ENCODE measurements at places on chromosomes 2 and 18. TPM values are rescaled to one million over a fixed set of nuclear protein-coding genes. Genes with fewer than 3 reads are reported as not detected.

DNA sequence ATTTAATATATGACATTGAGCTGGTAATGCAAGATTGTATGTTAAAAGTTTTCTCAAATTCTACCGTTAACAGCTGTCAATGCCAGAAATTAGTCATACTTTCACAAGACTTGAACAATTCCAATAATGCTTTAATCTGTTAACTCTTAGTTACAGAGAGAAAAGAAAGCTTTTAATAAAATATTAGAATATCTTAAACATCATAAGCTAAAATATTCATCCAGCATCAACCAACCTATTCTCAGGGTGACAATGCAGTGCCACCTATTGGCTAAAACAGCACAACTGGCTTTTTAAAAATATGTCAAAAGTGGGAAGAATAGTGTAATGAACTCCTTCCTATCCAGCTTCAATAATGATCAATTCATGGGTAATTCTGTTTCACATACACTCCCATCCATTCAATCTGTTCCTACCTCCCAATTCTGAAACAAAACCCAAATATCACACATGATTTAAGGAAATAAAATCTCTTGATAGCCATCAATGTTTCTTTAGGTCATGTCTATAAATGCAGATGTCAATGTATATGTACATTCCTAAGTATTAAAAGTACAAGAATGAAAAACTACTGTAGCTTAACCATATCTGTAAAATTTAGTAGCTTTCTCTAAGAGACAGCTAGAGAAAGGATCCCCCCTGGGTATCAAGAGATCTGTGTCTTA lies 79.8 kb upstream of the CCDC141 start:
- no peak overlapping the region for H3K4me3 ChIP-seq
- H3K4me1 ChIP-seq, result no peaks in the 10 kb centered on the region

GRCh38 chr2:140814141-140814540 lies 1316.7 kb downstream of the LRP1B start:
- no peaks in the 10 kb centered on the region for H3K4me1 ChIP-seq
- no peaks in the 10 kb centered on the region for H3K36me3 ChIP-seq
- H3K27me3 ChIP-seq, result no peaks in the 10 kb centered on the region
- no peak overlapping the region for H3K4me3 ChIP-seq
- no peak overlapping the region for H3K27ac ChIP-seq

- H3K36me3 ChIP-seq, result no peaks in the 10 kb centered on the region
- H3K4me3 ChIP-seq, result no peak overlapping the region
- H3K27ac ChIP-seq, result no peak overlapping the region
- H3K27me3 ChIP-seq, result peaks cover 7% of the 10 kb centered on the region
- no peaks in the 10 kb centered on the region for H3K4me1 ChIP-seq
Measured at GRCh38 chr18:54743605-54743995, 84.7 kb upstream of the RAB27B start.

GRCh38 chr2:184004948-184005672 lies 593.2 kb upstream of the ZNF804A start:
- no peak overlapping the region for H3K4me3 ChIP-seq
- no peaks in the 10 kb centered on the region for H3K4me1 ChIP-seq
- no peak overlapping the region for H3K27ac ChIP-seq
- no peaks in the 10 kb centered on the region for H3K27me3 ChIP-seq
- H3K36me3 ChIP-seq, result no peaks in the 10 kb centered on the region

DNA sequence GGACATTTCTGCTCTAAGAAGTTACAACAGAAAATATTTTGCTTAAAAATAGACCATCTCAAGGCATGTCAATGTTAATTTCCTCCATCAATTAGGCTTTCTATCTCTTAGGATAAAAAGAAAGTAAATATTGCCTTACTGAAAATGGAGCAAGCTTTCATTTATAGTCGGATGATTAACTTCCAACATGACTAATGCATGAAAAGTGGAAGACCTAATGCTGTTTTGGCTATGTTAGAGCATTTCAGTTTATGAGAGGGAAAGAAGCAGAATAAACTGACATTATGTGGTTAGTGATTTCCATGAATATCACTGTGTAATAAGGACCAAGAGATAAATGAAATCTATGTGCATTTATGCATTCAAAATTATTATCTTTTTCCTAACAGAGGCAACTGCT lies 475.2 kb upstream of the UBE2E3 start:
- H3K27me3 ChIP-seq, result peaks cover 6% of the 10 kb centered on the region
- no peak overlapping the region for H3K4me3 ChIP-seq
- DNase-seq, result no peak

GRCh38 chr18:56003720-56004088 lies 415.7 kb upstream of the TCF4 start:
- DNase-seq, result no peak
- H3K36me3 ChIP-seq, result no peaks in the 10 kb centered on the region
- no peak overlapping the region for H3K27ac ChIP-seq

DNA sequence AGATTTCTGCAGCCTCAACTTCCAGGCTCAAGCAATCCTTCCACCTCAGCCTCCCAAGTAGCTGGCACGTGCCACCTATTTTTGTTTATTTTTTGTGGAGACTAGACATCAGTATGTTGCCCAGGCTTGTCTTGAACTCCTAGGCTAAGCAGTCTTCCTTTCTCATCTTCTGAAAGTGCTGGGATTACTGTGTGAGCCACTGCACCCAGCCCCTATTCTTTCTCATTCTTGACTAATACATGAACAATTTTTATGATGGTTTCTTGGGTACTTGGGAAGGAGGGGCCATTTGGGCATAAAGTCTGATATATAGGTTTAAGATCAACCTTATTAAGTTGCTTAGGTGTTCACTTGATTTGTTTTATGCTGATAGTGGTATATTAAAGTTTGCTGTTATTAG lies 26.2 kb downstream of the EPC2 start:
- peaks cover 69% of the 10 kb centered on the region for H3K4me1 ChIP-seq
- H3K4me3 ChIP-seq, result no peak overlapping the region
- peaks cover 15% of the 10 kb centered on the region for H3K36me3 ChIP-seq
- H3K27me3 ChIP-seq, result no peaks in the 10 kb centered on the region
- no peak overlapping the region for H3K27ac ChIP-seq
- no peak for DNase-seq

DNA sequence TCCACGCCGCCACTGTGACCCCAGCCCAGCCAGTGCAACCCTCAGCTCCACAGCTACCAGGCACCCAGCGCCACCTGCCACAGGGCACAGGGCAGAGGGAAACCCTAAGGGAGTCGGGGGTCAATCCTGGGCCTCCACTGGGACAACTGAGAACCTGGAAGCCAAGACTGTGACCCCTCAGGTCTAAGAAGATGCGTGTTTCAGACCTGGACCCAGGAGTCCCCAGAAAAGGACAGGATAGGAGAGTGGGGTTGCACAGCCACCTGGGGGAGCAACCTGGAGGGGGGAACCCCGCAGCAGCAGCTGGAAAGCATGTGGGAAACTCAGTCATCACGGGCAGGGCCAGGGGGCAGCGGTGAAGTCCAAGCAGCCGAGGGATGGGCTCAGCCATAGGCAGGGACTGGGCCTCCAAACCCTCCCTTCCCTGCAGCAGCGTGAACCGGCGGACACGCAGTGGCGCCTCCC lies 4.1 kb downstream of the ESPNL start:
- H3K4me1 ChIP-seq, result peaks cover 4% of the 10 kb centered on the region
- H3K27ac ChIP-seq, result no peak overlapping the region
- no peaks in the 10 kb centered on the region for H3K27me3 ChIP-seq
- H3K36me3 ChIP-seq, result no peaks in the 10 kb centered on the region
- DNase-seq, result no peak

DNA sequence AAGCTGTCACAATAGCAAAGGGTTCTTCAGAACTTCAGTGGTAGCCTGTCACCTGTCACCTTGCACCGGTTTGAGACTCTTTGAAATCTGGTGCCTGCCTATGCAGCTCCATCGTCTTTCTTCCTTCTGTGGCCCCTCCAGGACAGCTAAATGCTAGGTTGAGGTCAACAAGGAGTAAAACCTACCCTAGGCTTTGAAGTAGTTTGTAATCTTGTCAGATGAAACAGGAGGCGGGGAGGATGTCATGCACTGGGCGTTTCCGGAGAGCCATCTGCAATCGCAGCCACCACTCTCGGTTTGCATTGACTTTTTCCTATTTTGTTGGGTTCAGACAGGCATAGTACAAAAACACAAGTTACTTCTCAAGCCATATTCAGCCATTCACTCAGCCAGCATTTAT lies 116.7 kb downstream of the LPIN1 start:
- H3K4me3 ChIP-seq, result no peak overlapping the region

DNA sequence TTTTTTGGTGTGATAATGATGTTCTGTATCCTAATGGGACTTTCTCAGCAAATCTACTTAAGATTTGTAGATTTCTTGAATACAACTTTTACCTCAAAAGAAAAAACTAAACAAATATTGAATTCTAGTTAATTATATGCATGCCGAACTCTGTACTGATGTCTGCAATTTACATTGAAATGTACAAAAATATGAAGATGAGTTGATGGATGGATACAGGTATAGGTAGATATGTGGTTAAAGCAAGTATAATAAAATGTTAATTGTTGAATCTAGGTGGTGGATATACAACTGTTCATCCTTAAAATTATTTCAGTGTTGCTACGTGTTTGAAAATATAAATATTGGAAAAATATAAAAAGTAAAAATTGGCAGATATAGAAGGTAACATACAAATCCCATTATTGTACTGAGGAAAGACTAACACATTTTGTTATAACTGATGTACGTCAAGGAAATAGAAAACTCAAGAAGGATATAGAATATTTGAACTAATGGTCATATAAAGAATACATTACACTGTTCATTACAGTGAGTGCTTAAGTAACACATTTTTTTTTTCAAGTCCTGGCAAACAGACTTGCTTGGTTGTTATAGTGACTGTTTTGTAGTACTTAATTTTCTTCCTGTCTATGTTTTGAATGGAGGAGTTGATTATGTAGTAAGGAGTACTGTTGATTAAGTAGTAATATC lies 33.8 kb downstream of the DDX1 start:
- no peaks in the 10 kb centered on the region for H3K4me1 ChIP-seq
- peaks cover 28% of the 10 kb centered on the region for H3K36me3 ChIP-seq
- H3K27me3 ChIP-seq, result no peaks in the 10 kb centered on the region

GRCh38 chr2:141555876-141556470 lies 574.8 kb downstream of the LRP1B start:
- no peaks in the 10 kb centered on the region for H3K36me3 ChIP-seq
- H3K27me3 ChIP-seq, result no peaks in the 10 kb centered on the region

- H3K36me3 ChIP-seq, result peaks cover 19% of the 10 kb centered on the region
- H3K27me3 ChIP-seq, result no peaks in the 10 kb centered on the region
- no peak overlapping the region for H3K27ac ChIP-seq
- no peak overlapping the region for H3K4me3 ChIP-seq
- peaks cover 35% of the 10 kb centered on the region for H3K4me1 ChIP-seq
Measured at GRCh38 chr18:47163241-47163640, 12.9 kb downstream of the IER3IP1 start.

- H3K4me3 ChIP-seq, result no peak overlapping the region
- no peaks in the 10 kb centered on the region for H3K36me3 ChIP-seq
- no peak for DNase-seq
- H3K27me3 ChIP-seq, result no peaks in the 10 kb centered on the region
- no peak overlapping the region for H3K27ac ChIP-seq
- H3K4me1 ChIP-seq, result no peaks in the 10 kb centered on the region
Measured at GRCh38 chr2:128798502-128799283, 480.0 kb upstream of the HS6ST1 start.

GRCh38 chr2:201353116-201353515 lies 4.0 kb downstream of the FLACC1 start:
- peaks cover 2% of the 10 kb centered on the region for H3K36me3 ChIP-seq
- H3K4me3 ChIP-seq, result no peak overlapping the region
- H3K27me3 ChIP-seq, result no peaks in the 10 kb centered on the region

- no peak overlapping the region for H3K4me3 ChIP-seq
- H3K27me3 ChIP-seq, result no peaks in the 10 kb centered on the region
- no peak overlapping the region for H3K27ac ChIP-seq
- H3K4me1 ChIP-seq, result no peaks in the 10 kb centered on the region
Measured at GRCh38 chr2:46114996-46115395, 182.2 kb upstream of the EPAS1 start.

DNA sequence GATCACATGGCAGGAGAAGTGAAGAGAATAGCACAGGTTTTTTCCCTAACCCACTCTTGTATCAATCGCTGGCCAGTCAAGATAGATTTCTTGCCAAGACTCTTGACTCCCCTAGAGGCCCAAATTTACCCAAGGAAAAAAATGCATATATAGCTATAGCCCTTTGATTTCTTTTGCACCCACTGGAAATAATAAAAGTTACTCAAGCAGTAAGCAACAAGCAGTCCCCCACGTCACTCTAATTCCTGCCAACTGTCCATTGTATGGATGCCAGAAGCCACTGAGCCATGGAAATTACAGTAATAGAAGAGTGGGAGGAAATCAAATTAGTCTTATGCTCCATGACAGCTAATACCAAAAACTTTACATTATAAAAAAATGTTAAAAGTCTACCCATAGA lies 125.3 kb upstream of the SLC39A10 start:
- no peak for DNase-seq
- H3K36me3 ChIP-seq, result peaks cover 11% of the 10 kb centered on the region
- no peaks in the 10 kb centered on the region for H3K27me3 ChIP-seq
- no peak overlapping the region for H3K4me3 ChIP-seq
- H3K4me1 ChIP-seq, result peaks cover 57% of the 10 kb centered on the region

DNA sequence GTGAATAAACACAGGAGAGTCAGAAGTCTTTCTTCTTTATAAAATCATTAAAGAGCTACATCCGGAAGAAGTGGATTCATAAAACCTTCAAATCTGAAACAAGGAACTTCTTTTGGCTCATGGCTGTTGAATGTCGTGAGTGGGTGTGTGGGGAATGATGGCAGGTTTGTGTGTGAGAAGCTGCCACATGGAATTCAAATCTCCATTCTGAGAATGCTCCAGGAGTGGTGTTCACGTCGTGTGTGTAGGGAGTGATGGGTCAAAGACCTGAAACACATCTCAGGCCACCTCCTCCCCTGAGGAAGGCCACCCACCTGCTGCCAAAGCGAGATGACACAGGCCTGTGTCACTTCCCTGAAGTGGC lies 28.9 kb downstream of the FAM228A start:
- no peak for DNase-seq
- H3K27me3 ChIP-seq, result no peaks in the 10 kb centered on the region
- no peak overlapping the region for H3K27ac ChIP-seq
- no peak overlapping the region for H3K4me3 ChIP-seq

Gene RIF1
- total RNA-seq, result 76.2 TPM

Gene DSG1
- not detected for total RNA-seq

Gene VWC2L
- total RNA-seq, result not detected

Gene CREG2
- total RNA-seq, result not detected

Gene ERFE
- 0.27 TPM for total RNA-seq

Gene CD8B
- total RNA-seq, result 268 TPM

Gene CHRND
- not detected for total RNA-seq

Gene TSPYL6
- total RNA-seq, result not detected

Gene SLC4A3
- 0.10 TPM for total RNA-seq

Gene AGXT
- total RNA-seq, result not detected
